Stimulated activated CD8-positive, alpha-beta memory T cell treated with anti-CD3 and anti-CD28 coated beads, Interleukin-4, amount 100 ng/mL, for 4 hours (primary cell): ENCODE measurements at places on chromosomes 13 and 19.
A peak's percentile ranks its signal among the peaks of the same experiment; 100 is the strongest.

DNA sequence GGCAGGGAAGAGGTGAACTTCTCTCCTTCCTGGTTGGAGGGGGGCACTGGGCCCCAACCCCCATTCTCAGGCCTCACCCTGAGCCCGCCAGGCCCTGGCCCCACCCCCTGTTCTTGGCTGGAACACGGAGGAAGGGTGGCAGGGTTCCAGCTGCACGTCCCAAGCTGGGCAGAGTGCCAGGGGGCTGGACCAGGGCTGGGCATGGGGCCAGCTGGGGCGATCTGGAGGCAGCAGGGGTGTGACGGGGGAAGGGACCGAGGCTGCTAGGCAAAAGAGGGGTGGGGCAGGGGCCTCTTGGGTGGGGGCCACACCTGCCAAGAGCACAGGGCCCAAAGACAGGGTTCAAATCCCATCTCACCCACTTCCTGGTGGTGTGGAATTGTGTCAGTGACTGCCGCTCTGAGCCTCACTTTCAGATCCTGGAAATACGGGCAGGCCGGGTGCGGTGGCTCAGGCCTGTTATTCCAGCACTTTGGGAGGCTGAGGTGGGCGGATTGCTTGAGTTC, 2.2 kb downstream of the HIF3A start:
- no peak for DNase-seq

DNA sequence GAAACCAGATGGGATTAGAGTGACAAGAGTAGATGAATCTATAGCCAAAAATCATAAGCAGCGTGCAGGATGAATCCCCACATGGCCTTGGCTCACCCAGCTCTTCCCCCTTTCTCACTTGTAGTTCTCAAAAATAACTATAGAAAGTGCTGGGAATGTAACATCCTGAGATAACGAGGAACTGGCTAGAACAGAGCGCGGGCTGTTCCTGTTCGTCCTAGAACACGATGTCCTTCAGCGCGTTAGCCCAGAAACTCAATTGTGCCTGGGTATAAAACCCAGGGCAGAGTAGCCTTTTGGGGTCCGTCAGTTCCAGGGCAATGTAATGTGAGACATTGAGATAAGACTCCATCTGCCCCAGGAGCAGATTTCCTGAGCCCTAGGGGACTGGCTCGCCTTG, 326.2 kb downstream of the TSHZ3 start:
- DNase-seq = no peak

DNA sequence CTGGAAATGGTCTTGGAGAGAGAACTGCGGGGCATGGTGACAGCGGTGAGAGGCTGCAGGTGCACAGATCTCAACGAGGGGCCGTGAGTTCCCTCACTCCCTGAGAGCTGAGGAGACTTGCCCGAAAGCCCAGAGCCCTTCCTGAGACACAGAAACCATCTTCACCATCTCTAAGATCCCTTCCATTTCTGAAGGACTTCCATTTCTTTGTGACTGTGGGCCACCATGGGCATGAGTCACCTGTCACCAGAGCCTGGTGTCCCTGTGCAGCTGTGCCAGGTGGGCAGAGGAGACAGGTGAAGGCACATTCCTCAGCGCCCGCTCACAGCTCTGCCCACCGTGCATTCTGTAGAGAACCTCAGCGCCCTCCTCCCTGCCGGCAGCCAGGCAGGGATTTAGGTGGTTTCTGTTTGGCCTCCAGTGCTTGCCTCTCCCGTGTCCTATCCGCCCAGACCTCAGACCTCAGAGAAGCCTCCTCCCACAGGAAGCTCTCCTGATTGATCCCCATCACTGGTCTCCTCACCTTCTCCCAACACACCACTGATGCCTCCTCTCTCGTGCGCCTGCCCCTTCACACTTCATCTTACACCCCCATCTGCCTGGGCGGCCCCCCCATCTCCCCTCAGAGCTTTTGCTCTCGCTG, 24.2 kb downstream of the SH3GL1 start:
- no peak for DNase-seq

GRCh38 chr19:46599716-46600373, 1.3 kb upstream of the CALM3 start:
- no peak for DNase-seq

DNA sequence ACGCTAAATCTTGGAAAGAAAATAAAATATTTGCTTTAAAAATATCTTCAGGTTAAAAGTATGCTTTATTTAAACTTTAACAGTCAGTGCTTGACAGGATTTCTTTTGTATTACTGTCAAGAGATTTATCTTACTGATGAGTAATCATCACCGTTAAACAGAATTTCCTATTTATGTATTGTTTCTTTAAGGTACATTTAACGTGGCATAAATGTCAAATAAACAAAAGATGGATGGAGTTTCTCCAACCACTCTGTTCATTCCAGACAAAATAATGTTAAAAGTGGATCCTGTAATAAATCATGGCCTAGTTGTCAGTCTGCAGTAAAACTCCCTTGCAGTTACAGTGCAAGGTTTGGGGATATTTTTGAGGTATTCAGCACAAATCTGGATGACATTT, 298.3 kb downstream of the DIAPH3 start:
- DNase-seq = no peak

DNA sequence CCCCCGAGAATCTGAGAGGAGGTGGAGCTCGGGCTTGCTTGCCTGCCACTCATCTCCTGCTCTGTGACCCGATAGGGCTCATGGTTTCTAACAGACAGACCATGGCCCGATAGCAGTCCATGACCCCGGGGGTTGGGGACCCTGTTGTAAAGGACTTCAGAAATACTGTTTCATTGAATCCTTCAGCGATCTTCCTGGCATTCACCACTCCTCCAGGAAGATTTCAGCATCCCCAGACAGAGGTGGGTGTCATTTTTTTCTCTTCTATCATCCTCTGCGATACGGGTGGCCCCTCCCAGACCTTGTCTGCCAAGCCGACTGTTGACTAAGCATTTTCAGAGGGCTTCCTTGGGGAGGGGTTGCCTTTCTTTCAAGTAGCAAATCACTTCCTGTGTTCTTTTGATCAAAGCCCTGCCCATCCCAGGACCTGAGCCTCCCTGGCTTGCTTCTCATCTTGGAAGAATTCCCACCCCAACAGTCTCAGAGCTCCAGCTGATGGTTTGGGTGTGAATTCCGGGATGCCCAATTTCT, 1.7 kb downstream of the MYO1F start:
- no peak for DNase-seq

GRCh38 chr19:16836115-16837034, 7.2 kb downstream of the SIN3B start:
- DNase-seq = no peak

GRCh38 chr13:26966701-26967080, 204.9 kb downstream of the USP12 start:
- no peak for DNase-seq

DNA sequence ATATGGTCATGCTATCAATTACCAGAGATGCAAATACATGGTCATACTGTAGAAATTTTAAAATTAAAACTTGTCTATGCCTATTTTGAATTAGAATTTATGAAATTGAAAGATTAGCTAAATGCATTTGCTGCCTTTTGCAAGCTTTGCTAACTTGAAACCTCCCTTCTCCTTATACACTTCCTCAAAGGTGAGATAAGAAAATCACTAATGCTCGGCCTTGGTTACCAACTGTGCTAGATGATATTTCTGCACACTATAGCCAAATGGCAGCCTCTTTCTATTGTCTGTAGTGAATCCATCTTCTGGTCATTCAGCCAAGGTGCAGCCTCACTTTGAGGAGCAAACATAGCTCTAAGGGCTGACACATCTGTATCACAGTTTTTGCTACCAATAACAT, 31.1 kb upstream of the MYCBP2 start:
- no peak for DNase-seq

- no peak for DNase-seq
Observed at GRCh38 chr13:111267205-111267604, 53.2 kb upstream of the TEX29 start.

GRCh38 chr13:35810321-35810720, 320.9 kb downstream of the DCLK1 start:
- no peak for DNase-seq

GRCh38 chr19:10981252-10981895, 20.5 kb downstream of the SMARCA4 start:
- no peak for DNase-seq

DNA sequence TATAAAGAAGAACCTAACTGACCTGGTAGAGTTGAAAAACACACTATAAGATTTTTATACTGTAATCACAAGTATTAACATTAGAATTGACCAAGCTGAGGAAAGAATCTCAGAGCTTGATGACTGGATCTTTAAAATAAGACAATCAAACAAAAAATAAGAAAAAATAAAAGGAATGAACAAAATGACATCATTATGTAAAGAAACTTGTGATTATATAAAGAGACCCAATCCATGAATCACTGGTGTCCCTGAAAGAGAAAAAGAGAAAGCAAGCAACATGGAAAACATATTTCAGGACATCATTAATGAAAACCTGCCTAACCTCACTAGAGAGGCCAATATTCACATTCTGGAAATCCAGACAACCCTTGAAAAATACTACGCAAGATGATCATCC, 822.5 kb upstream of the SLITRK5 start:
- DNase-seq = no peak

- DNase-seq = peak; percentile 63
Observed at GRCh38 chr13:43023289-43023963, at the start of gene DNAJC15. TSS of gene DNAJC15 (plus strand) at chr13:43023586. CDS start at chr13:43023627, 41 bp downstream.

GRCh38 chr19:5788422-5788821, 2.5 kb downstream of the DUS3L start:
- no peak for DNase-seq

GRCh38 chr13:73935991-73936390, 198.2 kb downstream of the KLF12 start:
- no peak for DNase-seq
